ENCODE measurements at places on chromosomes 4 and X.

DNA sequence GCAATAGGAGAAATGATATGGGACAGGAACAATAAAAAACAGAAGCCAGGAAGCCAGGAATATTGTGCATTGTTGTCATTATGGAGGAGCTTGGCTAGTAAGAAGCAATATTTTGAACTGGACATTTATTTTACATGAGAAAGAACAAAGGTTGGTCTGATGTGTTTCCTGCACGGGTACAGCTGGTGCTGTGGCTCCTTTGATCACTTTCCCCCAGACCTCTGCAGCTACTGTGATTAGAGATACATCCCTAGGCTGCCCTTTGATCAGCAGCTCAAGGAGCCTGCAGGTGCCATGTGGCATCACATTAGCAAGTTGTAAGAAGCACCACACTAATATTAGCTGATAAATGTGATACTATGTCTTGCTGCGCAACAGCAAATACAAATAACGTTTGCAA is 2.5 kb downstream of the PDGFC start:
- no peak for DNase-seq

DNA sequence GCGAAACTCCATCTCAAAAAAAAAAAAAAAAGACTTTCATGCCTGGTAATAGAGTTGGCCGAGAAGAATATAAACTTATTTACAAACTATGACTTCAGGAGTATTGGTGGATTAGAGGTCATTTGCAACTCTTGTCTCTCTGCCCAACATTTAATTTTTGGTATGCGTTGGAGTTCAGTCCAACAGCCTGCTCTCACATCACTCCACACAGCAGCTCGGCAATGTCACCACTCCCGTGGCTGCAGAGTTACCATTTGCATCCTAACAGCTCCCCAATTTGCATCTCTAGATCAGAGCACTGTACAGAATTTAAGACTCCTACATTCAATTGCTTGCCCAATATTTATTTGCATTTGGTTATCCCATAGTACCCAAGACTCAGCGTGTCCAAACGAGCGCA is 40.9 kb upstream of the AP1AR start:
- no peak for DNase-seq

DNA sequence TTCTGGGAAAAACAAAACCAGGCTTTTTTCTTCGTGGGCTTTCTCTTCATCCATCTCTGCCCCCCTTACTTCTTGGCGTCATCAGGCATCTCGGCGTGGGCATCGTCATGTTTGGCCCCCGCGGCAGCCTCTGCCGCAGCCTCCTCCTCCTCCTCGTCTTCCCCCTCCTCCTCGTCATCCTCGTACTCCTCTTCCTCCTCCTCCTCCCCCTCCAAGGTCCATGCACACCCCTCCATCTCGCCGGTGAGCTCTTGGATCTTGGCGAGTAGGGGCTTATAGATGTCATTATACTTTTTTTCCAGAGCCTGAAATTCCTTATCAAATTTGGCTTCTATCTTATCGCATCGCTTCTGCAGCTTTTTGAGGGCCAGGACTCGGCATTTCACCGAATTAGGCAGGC is 488 bp downstream of the NAP1L5 start:
- peak; percentile 16 for DNase-seq

DNA sequence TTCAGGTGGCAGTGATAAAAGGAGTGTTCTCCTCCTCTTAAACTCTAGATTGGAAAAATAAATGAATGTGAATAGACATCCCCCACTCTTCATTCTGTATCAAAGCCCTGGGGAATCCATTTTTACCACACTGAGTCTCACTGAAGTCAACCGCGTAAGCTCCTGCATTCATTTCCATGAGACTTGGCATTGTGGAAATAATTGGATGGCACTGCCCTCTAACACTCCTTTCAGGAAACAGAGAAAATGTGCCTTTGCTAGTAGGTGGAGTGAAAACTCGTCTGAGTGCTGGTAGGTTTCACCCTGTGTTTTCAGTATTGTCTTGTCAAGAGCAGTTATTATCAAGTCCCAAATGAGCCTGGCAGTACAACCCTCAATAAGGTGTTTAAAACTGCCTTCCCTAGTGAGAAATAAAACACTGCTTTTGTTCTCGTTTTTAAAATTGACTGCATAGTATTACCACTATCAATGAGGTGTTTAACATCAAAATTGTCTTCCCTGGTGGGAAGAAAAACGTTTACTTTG is 9.7 kb upstream of the CDKN2AIP start:
- no peak for DNase-seq

- DNase-seq = no peak
Measured at GRCh38 chr4:101037249-101037648, 310.1 kb downstream of the PPP3CA start.

GRCh38 chrX:53746718-53747117 is 60.2 kb upstream of the HUWE1 start:
- DNase-seq = no peak

GRCh38 chrX:52363247-52363883 is 5.5 kb upstream of the XAGE2 start:
- DNase-seq = no peak

DNA sequence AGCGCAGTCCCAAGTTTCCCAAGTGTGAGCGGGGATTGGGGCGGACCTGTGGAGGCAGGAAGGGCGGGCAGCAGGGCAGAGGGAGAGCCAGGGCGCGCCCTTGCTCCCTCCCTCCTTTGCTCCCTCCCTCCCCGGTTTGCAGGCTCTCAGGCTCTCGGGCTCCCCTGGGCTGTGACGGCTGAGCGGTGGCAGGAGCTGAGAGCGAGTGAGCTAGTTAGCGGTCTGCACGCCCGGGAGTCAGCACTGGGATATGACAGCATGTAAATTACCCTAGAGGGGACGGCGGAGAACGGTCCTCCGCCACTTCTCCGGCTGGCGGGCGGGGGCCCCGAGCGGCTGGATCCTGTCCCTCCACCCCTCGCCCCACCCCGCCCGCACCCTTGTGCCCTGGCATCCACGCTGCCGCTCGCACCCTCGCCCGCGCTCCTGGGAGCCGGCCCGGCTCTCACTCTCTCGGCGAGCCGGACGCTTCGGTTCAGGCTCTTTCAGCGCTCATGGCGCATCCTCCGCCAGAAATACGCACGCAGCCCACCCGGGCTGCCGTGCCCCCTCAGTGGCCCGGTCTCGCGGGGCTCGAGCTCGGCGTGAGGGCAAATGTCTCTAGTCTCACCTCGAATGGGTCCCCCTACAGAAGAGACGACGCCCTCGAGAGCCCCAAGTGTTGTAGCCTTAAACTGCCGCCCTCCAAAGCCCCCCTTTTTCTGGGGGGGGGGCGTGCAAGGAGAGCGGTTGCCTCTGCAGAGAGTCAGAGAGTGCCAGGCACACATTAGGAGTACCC is at the start of gene TSC22D3:
TSC22D3 (minus strand) TSS at position 54 of the 778 bp plus-strand sequence. CDS start 368 bp downstream, outside the sequence.
- DNase-seq = peak; percentile 32

- DNase-seq = no peak
Measured at GRCh38 chr4:116539744-116540143, 545.6 kb downstream of the TRAM1L1 start.

DNA sequence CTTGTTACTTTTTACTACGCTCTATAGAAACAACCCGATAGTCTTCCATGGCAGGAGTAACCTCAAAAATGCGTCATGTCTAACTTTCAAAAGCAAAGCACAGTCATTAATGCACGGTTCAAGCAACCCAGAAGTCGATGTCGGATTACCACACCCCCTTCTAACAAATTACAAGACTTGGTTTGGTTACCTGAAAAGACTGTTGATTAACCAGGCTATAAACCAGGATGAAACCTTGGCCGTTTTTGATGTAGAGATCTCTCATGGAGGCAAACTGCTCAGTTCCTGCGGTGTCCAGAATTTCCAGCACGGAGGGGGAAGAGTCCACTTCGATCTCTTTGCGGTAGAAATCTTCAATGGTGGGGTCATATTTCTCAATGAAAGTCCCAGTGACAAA is 2.4 kb downstream of the RAP2C start:
- DNase-seq = no peak

DNA sequence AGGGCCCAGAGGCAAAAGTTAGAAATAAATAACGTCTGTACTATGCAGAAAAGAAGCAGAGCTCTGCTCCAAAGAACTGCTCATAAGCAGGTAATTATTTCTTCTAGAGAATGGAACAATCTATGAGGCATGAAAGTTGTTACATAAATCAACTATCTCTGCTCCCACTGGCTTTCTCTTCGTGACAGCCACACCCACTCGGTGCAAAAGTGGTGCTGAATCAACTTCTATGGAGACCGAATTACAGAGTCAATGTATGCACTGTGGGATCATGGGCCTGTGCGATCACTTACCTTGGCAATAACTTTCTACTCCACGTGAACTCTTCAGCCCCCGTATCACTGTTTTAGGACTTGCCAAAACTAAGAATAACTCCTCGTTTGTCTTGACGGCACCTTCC is 99.4 kb upstream of the ATXN3L start:
- no peak for DNase-seq

DNA sequence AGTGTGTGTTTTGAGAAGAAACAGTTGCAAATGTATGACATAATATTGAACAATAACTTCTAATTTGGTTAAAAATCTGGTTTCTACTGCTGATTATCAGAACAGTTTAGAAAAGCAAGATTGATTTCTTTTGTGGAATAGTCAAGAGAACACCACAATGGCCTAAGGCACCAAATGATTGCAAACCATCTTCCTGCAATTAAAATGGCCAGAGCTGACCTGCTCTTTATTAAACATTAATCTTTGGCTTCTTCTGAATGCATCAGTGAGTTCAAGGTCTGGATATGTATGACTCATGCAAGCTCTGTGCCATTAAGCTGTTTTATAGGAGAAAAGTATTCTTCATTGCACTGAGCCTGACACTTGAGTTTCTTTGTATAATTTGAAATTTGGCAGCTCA is 107.8 kb upstream of the PDHA2 start:
- DNase-seq = no peak

DNA sequence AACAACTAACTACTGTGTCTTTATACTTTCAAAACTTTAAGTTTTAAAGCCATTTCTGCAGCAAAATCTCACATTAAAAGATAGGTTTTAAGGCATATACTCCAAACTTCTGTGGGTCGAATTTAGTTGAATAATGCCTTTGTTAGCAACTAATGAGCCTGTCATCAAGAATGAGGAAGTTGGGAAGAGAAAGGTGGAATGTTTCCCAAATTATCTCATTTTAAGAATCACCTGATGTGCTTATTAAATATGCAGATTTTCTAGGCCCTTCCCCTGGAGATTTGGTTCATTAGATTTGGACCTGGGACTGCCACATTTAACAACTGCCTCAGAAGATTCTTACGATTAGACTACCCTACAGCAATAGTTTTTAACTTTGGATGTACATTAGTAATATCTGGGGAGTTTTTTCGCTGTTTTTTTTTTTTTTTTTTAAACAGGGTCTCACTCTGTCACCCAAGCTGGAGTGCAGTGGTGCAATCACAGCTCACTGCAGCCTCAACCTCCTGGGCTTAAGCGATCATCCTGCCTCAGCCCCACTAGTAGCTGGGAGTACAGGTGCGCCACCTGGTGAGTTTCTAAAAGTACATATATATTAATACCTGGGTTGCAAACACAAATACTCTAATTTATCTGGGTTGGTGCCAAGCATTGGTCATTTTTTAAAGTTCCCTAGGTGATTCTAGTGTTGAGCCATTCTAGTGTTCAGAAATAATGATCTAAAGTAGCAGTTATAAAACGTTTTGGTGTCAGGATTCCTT is 16.1 kb upstream of the TASL start:
- DNase-seq = peak; percentile 1

DNA sequence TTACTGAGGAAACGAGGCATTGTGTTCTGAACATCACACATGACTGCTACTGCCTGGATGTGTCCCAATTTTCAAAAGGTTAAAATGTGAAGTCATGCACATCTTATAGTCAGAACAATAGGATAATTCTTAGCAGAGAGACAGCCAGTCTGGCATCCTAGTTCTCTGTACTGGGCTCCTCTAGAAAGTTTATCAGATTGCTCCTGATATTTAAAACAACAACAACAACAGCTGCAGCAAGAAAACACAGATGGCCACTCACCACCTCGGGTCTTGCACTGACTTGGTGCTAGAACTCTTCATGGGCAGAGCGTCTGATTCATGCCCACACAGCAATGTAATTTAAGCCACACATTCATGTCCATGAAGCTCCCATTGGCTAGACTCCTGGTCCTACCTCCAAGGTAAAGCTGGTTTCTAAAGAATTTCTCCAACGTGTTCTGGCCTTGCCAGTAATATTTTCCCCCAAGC is 33.3 kb upstream of the SLC2A9 start:
- no peak for DNase-seq

GRCh38 chr4:153976954-153977353 is 188.1 kb upstream of the SFRP2 start:
- DNase-seq = no peak

DNA sequence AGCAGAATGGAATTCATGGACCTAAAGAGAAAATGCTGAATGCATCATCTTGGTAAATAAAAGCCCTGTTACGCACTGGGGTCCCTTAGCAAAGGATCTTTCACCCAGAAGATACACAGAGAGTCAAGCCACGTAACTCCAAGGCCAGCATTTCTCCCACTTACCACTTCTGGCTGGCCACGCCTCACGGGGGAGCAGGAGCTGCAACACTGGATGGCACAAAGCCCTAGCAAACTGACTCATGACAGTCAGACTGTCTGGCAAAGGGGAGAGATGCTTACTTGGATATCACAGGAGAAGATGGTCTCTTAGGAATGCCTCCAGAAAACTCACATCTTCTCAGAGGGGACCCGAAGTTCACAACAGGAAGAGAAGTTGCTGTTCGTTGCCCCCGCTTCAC is 51.4 kb upstream of the BCLAF3 start:
- DNase-seq = no peak

DNA sequence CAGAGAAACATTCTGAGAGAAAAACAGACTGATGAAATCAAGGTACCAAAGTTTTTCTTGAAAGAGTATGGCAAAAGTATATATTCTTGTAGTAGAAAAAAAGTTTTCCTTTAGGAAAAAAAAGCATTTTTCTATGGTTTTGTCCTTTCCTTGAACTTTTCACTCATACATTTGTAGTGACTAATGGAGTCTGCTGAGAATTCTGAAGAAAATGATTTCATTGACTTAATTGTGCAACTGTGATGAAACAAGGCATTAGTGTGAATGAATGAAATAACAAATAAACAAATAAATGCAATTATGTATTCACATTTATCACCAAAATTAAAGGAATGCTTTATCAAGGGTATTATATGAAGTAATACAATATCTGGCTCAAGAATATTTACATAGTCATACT is 5.7 kb downstream of the CSN1S1 start:
- no peak for DNase-seq

- no peak for DNase-seq
Measured at GRCh38 chr4:73772363-73772762, 32.0 kb downstream of the CXCL8 start.

- peak; percentile 36 for DNase-seq
Measured at GRCh38 chrX:9342561-9343051, 122.3 kb upstream of the TBL1X start.

DNA sequence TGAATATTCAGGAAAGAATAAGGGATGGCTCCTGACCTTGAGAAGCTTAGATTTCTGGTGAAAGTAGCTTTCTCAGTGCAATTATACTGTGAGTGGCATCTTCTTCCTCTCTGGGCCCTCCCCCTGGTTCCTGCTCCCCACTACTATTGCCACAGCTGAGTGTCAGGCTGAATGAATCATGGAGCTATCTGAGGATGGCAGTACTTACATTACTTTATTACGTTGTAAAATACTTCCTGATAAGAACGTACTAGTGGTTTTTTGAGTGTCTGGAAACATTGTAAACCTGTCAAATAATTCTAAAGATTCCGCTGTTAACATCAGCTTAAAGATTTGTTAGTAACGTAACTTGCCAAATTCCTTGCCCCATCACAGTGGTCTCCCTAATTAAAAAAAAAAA is 36.2 kb downstream of the ARHGAP10 start:
- DNase-seq = no peak

Measured in stimulated activated CD4-positive, alpha-beta T cell treated with anti-CD3 and anti-CD28 coated beads, Interleukin-12 subunit alpha, Interleukin-12 subunit beta, amount 100 ng/mL, for 4 hours (primary cell).